M059J (cell line): ENCODE measurements at places on chromosomes 5 and 9.

- DNase-seq = no peak
Measured at GRCh38 chr9:112075009-112075378, 100.1 kb downstream of the SUSD1 start.

DNA sequence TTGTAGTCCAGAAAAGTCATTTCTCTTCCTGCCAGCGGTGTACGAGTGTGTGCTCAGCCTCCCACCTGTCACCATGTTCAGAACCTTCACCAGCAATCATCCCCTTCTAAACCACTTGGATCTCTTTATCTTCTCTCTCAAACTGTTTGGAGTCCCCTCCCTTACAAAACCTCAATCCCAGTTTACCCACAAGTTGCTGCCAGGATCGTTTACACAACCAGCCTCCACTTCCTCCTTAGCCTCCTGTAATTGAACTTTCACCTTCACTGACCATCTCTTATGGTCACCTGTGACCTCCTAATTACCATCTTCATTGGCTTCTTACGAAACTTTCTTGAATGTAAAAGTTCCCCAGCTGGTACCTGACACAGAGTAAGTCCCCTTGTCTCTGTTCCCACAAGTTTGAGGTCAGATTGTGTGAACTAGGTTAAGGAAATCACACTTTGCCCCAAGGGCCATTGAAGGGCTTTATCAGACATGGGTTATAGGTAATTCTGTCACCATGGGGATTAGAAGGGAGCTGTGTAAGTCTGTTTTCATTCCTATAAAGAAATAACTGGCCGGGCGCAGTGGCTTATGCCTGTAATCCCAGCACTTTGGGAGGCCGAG is 20.0 kb downstream of the RNF44 start:
- DNase-seq = no peak

DNA sequence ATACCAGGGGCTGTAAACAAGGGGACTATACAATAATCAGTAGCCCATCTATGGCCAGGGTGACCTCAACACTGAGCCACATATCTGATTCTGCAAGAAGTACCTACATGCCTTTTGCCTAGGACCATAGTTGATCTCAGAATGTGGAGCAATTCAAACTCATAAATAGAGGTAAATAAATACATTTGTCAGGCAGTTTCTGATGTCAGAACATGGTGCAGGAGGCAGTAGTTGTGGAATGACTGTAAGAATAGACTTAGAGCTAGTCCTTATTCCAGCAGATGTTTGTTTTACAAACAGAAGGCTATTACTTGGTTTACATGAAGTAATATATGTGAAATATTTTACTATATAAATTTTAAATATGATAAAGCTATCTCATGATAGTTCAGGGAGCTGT is 330.7 kb upstream of the DAB2 start:
- peak; percentile 36 for DNase-seq

DNA sequence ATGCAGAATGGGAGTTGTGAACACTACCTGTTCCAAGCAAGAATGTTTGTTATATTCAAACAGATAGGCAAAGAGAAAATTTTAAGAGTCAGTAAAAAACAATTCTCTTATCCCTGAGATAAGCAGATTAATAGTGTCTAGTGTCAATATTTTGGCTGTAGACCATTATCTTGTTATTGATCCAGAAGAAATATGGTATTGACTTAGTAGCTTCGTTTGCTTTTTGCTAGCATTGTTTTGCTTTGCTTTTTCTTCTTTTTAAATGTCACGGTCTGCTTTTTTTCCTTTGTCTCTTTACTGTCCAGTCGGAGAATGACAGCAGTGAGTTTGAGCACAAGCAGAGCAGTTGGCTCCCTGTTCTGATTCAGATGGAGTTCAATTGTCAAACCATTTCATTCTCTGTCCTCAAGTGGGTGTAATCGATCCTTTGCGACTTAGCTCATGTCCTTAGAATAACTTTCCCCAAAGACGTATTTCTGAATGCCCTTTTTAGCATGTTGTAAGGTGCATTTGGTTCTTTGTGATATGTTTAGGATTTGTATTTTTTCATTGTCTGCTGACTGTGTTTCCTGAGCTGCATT is 29.3 kb downstream of the FUBP3 start:
- DNase-seq = no peak

GRCh38 chr5:168125445-168126199 is 165.8 kb upstream of the WWC1 start:
- DNase-seq = no peak

- DNase-seq = peak; percentile 58
Measured at GRCh38 chr9:100216178-100216787, 117.2 kb downstream of the INVS start.

GRCh38 chr5:93360436-93361088 is 220.5 kb downstream of the NR2F1-AS1 start:
- DNase-seq = no peak

DNA sequence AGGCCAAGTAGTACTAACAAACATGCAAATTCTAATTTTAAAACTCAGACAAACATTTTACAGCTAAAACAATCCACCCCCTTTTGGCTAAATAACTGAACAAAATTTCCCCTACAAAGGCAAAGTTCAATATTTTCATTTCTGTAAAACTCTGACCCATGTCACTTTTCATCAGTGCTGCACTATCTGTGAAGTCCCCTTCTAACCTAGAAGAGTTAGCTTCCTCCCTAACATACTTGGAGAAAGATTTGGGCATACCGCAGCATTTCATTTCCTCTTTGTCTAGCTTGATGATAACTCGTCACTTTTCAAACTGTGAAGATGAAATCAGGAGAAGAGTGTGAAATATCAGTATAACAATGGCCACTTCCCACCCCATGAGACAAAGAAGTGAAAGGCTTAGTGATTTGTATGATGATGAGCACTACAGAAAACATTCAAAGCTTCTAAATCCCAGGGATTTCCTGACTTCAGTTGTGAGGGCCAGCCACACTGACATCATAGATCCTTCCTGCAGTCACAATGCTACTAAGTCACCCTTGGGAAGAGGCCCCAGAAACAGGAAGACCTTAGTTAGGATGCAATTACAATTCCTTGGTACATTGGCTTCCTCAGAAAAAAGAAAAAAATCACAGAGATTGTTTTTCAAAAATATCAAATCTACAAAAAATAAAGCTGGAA is at the start of gene FAM81B:
Gene FAM81B (plus strand): TSS at position 555 of the 681 bp plus-strand sequence. CDS start 24 bp downstream, at position 579.
- DNase-seq = peak; percentile 19

DNA sequence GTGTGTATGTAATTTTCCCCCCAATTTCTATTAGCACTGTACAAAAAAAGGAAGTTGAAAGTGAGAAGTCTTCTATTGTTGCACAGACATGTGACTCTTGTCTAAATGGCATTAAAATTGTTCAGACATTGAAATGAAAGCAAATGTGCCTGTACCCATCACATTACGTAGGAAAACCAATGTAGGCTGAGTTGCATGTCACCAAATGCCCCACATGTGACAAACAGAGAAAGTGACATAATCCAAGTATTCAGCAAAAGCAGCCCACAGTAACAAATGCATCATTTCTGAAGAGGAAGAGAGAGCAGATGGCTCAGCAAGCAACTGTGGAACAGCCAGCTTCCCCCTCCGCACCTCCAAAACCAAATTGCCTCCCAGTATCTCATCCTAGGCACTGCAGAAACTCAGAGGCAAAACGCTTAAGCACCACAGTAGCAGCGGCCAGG is 161.5 kb upstream of the NR4A3 start:
- no peak for DNase-seq

DNA sequence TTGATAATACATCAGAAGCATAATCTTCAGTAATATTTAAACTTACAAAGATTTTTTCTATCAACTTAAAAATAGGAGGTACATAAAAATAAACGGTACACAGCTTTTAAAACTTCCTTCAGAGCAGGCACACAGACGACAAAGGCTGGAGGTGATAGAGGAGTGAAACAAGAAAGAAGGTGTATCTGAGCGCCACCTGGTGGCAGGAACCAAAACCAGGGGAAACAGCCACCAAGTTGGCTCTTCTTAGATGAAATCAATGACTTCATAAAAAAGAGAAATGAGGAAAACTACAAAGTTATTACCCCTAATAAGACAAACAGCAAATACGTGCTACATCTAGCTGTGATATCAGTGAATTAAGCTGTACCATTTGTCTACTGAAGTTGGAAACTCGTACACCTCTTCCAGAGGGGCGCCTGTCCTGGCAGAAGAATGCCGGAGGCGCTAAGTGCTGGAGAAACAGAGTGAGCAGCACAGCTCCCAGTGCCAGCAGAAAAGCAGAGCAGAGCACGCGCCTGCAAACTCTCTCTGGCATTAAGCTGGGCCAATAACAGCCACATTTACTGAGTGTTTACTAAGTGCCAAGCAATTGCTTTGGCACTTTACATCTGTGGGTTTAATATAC is 85.9 kb downstream of the SETX start:
- peak; percentile 62 for DNase-seq

DNA sequence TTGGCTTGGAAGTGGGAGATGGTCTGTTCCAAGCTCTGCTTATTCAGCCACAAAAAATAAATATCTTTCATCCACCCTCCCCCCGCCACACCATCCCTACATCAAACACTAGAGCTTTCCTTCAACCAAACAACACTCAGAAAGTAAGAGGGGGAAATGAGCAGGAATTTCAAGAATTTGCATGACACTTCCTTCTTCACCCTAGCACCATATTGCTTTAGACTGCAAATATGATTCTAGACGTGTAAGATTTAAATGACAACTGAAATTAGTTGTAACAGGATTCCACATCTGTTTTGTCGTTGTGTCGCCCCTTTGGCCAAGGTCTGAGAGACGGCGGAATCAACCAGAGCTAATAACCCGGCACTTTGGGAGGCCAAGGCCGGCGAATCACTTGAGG is 88.5 kb downstream of the NDFIP1 start:
- peak; percentile 26 for DNase-seq

DNA sequence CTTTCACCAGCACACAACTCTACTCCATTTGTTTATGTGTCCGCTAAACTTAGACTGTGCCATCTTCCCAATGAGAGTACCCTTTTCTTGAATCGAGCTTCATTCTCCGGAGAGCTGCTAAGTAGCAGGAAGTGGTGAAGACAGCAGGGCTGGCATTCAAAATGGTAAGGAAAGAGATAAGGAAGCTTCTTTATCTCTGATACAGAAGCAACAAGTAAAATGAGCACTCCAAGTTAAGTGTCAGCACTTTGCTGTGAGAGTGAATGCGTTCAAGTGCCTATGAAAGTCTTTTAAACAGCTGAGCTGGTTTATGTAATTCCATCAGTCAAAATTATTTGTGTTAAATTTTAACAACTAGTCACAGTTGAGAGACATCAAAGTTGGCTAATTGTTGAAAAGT is 386.8 kb upstream of the PTPRD start:
- no peak for DNase-seq

GRCh38 chr5:79842991-79843390 is 148.1 kb downstream of the MTX3 start:
- no peak for DNase-seq

DNA sequence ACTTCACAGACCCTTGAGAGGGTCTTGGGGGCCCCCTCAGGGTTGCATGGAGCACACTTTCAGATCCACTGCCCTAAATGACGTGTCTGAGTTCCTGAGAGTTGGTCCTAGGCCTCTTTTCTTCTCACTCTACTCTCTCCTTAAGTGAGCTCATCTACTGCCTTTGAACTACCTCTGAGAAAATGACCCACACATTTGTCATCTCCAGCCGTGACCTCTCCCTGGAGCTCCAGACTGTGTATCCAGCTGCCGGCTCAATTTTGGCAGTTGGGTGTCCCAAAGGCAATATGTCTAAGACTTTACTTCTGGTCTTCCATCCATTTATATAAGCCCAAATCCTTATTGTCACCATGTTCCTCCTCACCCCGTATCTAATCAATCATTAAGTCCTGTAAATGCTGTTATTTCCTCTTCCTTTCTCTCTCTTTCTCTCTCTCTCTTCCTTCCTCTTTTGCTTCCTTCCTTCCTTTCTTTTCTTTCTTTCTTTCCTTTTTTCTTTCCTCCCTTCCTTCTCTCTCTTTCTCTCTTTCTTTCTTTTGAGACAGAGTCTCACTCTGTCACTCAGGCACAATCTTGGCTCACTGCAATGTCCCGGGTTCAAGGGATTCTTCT is 51.2 kb upstream of the HSPA9 start:
- peak; percentile 18 for DNase-seq

GRCh38 chr5:80540691-80541090 is 29.4 kb downstream of the ANKRD34B start:
- no peak for DNase-seq

DNA sequence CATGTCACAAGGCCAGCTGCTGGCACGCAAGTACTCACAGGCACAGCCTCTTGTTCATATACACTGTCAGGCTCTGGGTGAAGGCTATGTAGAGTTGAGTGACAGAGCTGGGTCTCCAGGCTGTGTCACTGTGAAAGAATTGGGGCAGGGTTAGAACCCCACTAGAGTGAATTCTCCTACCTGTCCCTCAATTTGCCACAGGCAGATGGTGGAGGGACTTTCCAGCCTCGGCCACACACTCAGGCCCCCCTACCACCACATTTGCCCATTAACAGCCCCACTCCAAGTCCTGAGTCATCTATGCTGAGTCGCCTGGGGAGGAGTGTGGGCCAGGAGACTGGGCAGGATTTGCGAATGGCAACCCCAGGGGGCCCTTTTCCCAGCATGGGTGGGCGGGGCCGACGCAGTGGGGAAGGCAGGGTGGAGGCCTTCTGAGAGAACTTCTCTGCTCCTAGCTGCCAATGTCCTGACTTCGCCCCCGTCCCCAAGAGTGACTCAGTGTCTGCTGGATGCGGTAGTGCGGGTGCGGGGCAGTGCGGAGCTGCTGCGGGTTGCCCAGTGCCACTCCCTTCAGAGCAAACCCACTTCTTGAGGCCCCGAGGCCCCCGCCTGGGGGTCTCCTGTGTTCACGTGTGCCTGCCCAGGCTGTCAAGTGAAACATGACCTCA is 50.3 kb upstream of the PSD2 start:
- DNase-seq = peak; percentile 97
